ENCODE measurements at places on chromosomes 7 and 10.

GRCh38 chr10:9175200-9175599 is 1120.7 kb downstream of the GATA3 start:
- DNase-seq: no peak

- DNase-seq: no peak
Measured at GRCh38 chr7:35694161-35694783, 663 bp downstream of the HERPUD2 start.

GRCh38 chr7:54596747-54597146 is 54.6 kb downstream of the VSTM2A start:
- DNase-seq: no peak

DNA sequence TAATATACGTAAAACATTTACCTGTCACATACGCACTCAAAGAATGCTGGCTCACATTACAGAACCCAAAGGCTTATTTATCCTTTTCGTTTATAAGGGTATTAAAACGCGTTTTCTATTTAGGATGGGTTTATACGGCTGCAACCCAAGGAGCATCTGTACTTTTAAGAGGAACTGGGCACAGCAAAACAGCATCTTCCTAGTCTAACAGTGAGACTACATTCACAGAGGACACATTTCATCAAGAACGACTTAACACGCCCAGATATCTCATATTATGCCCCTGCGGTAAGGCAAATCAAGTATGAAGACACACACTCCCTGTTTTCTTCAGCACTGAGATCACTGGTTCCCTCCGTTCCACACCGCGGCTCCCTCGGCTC is 533 bp upstream of the DMTF1 start:
- no peak for DNase-seq

- DNase-seq: no peak
Measured at GRCh38 chr7:31763548-31763947, 76.5 kb downstream of the PPP1R17 start.

- no peak for DNase-seq
Measured at GRCh38 chr10:103145046-103145445, 48.0 kb downstream of the NT5C2 start.

DNA sequence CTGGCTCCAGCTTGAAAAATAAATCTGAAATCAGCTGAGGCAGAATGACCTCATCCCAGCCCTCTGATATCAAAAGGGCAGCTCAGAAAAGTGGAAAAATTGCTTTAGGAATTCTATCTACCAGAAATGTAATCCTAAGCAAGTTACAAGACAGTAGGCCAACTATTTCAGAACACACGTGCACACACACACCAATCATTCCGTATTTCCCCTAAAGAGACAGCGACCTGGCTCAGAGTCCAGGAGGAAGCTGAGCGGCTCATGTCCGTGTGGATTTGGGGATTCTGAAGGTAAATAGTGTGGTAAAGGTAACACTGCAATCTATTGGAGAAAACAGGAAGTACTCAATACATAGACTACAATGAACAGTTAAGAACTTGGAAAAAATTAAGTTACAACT is 288.2 kb downstream of the CALN1 start:
- DNase-seq: no peak

DNA sequence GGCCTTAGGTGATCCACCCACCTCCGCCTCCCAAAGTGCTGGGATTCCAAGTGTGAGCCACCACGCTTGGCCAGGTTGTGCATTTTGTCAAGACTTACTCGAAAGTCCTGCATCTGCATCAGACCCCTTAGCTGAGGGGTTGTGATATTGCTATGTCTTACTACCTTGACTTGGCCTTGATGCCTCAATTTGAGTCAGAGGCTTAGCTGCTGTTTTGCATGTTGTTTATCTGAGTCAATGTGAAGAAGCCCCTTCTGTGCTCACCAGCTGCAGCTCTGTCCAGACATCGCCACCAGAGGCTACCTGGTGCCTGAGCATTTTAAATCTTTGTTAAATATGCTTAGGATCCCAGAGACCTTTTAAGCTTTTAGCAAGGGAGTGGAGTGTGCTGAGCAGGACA is 18.1 kb downstream of the UBE2D4 start:
- no peak for DNase-seq

- no peak for DNase-seq
Measured at GRCh38 chr10:18619016-18619415, 32.4 kb downstream of the NSUN6 start.

Measured in NT2/D1 (cell line).